ENCODE measurements at places on chromosomes 4 and X.

GRCh38 chrX:140917354-140918115, 84.9 kb upstream of the SPANXB1 start:
- no peak for DNase-seq

DNA sequence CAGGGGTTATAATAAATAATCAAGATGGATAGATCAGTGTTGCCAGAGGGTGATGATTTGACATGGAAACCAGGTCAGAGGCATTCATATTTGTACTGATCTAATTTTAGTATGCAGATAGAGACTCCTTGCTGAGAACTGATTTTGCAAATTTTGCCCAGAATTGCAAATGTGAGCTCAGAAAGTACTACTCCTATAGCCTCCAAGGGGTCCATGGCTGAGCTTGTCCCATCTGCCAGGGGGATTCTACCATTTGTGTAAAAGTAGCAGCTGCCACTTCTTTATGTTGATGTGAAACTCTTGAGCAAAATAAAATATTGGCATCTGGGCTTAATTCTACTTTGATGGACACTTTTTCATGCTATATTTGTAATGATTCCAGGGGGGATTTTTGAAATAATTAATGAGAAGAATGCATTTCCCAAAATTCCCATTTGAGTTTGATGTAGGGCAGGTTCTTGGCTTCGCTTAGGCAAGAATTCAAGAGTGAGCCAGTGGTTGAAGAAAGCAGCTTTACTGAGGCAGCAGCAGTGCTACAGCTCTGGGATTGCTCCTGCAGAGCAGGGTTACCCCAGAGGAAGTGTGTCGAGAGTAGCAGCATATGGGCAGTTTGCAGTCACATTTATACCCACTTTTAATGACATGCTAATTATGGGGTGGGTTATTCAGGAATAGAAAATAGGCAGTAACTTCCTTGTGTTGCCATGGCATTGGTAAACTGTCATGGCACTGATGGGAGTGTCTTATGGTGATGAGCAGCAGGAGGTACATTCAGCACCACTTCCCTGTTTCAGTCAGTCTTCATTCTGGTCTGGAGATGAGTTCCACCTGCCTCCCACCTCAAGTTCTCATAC, 38.7 kb upstream of the DCLK2 start:
- no peak for DNase-seq

DNA sequence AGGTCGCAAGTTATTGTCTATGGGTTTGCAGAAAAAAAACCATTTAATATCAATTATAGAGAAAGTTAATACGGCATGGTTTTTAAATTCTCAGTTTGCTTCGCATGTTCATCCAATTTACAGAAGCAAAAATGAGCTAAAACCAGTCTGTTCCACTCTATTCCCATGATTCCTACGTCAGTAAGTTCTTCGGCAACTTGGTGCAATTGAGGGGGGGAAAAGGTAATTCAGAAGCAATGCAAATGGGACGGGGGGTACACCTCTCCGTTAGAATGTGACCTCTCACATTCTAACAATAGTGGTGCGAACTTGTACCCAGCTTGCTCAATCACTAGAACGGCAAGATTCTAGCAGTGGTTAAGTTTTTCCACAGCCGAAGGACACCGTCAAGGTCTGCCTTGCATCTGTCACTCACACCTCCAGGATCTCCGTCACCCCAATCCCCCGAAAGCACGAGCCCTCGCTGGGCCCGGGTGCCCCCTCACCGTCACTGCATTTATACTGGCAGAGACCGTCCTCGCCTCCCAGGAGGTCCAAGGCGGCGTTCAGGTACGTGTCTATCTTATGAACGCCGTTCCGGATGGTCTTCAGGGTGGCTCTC, 653 bp downstream of the PLA2G12A start:
- DNase-seq, result no peak

- DNase-seq, result no peak
Measured at GRCh38 chr4:182277377-182277776, 34.2 kb downstream of the TENM3 start.

- no peak for DNase-seq
Measured at GRCh38 chr4:126479709-126480108, 1153.0 kb upstream of the INTU start.
